ENCODE measurements at places on chromosomes 4 and X.

GRCh38 chr4:98833384-98833783 lies 95.5 kb downstream of the EIF4E start:
- DNase-seq, result no peak

DNA sequence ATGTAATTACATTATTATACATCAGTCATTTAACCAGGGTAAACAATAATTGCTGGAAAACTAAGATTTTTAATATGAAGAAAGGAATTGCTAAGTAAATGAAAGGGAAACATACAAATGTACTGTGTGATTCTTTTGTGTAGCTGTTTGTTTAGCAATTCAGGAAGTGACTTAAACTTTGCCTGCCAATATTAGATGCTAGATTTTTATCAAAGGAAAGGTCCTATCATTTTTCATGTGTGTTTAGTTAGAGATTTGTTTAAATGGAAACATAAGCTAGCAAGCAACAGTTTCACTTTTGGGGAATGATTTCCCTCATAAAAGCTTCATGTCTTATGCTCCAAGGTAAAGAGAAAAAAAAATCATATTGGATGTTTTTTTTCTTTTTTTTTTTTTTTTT lies 95.1 kb upstream of the LIMCH1 start:
- DNase-seq, result peak; percentile 52

GRCh38 chr4:125316401-125316790 lies 1.6 kb downstream of the FAT4 start:
- peak; percentile 48 for DNase-seq

DNA sequence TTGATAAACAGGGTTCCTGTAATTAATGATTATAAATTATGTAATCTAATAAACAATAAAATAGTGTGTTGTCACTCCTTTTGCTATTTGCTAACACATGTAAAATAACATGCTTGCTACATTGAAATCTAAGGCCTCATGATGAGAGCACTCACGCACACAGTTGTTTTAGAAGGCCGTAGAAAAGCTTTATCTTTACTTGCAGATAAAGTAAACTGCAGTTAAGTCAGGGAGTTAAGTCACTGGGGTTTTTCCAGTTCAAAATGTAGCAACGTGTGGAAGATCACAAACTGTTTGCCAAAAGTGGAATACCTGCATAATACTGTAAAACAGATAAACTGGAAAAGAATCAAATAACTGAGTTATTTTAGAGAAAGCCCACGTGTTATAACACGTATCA lies 187.3 kb upstream of the PACRGL start:
- DNase-seq, result no peak

DNA sequence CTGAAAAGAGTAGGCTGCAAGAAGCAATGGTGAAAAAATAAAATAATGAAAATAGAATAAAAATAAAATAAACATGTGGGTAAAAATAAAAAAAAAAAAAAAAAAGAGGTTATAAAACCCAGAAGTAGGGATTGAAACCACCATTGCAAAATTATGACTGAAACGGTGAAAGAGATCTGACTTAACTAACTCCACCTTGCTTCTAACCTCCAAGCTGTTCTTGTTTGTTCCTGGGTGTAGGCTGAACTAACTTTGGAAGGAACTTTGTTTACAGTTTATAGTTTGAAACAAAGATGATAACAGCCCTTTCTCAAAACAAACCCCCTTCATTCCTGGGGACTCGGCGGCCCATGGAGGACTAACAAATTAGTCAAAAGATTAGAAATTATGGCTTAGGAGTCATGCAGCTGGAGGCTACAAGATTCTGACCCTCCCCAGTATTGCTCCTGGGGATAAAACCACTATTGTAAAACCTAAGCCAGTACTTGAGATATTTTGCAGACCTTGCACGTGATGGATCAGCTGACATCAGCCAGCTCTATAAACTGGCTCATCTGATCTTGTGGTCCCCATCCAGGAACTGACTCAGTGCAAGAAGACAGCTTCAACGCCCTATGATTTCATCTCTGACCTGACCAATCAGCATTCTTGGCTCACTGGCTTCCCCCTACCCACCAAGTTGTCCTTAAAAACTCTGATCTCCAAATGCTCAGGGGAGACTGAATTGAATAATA lies 30.4 kb downstream of the DDX60L start:
- DNase-seq, result peak; percentile 33

- DNase-seq, result no peak
Observed at GRCh38 chr4:161881370-161881769, 282.4 kb downstream of the FSTL5 start.

GRCh38 chr4:58807843-58808615 lies 1697.8 kb upstream of the IGFBP7 start:
- DNase-seq, result no peak

DNA sequence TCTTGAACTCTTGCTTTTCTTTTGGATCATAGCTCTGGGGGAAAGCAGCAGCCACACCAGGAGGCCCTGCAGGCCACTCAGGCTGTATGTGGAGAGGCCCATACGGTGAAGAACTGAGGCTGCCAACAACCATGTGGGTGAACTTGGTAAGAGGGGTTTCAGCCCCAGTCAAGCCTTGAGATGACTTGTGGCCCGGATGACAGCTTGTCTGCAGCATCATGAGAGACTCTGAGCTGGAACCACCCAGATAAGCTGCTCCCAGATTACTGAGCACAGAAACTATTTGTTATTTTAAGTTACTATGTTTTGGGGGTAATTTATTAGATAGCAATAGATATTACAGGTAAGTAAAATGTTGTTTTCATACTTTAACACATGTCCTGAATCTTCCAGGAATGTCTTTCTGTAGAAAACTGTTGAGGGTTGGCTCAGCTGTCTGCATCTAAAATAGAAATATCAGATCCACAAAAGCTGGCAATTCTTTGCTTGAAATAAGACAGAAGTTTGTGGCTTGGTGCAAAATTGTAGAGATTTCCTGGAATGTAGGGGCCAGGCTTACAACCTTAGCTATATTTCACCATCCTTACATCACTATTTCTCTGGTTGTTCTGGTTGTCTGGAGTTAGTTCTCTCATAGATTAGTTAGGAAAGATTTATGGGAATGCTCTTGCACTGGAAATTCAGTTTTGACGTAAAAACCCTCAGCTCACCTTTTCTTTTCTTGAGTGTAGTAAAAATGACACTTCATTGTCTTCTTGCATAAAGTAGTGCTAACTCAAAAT lies 272.1 kb downstream of the RAPGEF2 start:
- no peak for DNase-seq

DNA sequence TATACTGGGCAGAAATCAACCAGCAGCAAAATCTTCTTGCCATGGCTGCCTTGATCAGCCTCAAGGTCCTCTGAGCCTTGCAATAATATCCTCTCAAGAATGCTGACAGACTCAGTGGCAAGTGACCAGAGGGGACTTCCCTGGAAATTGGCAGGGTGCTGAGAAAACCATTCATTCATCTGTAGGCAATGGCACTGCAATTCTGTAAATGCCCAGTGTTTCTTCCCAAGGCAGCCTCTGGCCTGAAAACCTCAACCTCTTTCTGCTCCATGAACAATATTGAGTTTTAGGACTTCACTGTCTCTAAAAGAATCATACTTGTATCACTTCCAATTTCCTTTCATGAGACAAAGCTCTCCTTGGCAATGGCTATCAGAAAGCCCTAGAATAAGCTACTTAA lies 754.3 kb upstream of the TENM3 start:
- DNase-seq, result no peak

DNA sequence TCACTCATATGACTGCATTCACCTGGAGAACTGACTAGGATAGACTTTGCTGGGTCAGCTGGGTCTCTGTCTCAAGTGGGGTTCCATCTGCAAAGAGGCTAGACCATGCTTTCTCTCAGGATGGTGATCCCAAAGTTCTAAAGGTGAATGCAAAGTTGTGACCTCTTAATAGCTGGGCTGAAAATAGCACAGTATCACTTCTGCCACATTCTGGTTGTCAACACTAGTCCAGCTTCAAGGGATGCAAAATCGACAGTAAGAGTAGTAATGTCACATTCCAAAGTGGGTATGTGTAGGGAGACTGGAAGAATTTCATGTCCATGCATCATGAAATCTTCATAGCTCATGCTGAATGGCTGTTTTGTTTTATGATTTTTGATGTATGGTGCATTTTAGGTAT lies 414.6 kb downstream of the PCDH7 start:
- DNase-seq, result no peak

DNA sequence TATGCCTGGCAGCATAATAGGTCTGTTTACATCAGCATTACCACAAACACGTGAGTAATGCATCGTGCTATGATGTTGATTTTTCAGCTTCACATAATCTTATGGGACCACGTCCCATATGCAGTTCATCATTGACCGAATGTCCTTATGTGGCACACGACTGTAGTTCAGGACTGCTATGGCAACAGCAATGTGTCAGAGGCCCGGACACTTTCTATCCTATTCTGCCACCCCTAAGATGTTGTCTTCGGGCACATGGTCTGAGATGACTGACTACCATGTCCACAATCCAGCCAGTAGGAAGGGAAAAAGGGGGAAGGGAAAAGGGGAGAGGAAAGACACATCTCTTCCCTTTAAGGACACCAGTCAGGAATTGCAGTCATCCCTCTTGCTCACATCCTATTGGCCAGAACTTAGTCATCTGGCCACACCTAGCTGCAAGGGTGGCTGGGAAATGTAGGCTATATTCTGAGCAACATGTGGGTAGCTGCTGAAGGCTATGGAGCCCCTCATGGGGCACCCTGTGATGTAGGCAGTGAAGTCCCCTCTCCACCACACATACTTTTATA lies 196.0 kb upstream of the RBPJ start:
- DNase-seq, result no peak

DNA sequence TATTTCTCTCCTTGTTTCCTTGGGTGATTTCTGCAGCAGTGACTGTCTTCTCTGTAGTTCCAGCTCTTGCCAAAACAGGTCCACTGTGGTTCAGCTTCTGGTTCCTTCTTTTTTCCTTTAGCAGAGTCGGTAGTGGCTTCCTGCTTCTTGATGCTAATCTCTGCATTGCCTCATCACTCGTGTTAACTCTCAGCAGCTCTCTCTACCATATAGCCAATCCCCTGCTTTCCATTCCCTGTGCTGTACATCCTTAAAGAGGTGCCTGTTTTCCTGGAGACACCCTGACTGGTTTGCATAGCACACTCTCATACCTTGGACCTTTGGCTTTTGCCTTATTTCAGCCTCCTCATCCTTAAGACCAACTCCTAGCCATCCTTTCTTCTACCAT lies 191.2 kb upstream of the LNX1 start:
- DNase-seq, result peak; percentile 81

- no peak for DNase-seq
Observed at GRCh38 chr4:56245547-56246232, 141.6 kb downstream of the AASDH start.

GRCh38 chr4:174216799-174217272 lies 66.6 kb downstream of the FBXO8 start:
- DNase-seq, result no peak

Measured in common myeloid progenitor, CD34-positive (primary cell).